CD4-positive, alpha-beta T cell treated with Interleukin-6 at 100 ng/mL for 8 hours (primary cell): ENCODE measurements at places on chromosomes 2 and 18.

GRCh38 chr2:130328710-130329109, 14.0 kb upstream of the IMP4 start:
- no peak for DNase-seq

DNA sequence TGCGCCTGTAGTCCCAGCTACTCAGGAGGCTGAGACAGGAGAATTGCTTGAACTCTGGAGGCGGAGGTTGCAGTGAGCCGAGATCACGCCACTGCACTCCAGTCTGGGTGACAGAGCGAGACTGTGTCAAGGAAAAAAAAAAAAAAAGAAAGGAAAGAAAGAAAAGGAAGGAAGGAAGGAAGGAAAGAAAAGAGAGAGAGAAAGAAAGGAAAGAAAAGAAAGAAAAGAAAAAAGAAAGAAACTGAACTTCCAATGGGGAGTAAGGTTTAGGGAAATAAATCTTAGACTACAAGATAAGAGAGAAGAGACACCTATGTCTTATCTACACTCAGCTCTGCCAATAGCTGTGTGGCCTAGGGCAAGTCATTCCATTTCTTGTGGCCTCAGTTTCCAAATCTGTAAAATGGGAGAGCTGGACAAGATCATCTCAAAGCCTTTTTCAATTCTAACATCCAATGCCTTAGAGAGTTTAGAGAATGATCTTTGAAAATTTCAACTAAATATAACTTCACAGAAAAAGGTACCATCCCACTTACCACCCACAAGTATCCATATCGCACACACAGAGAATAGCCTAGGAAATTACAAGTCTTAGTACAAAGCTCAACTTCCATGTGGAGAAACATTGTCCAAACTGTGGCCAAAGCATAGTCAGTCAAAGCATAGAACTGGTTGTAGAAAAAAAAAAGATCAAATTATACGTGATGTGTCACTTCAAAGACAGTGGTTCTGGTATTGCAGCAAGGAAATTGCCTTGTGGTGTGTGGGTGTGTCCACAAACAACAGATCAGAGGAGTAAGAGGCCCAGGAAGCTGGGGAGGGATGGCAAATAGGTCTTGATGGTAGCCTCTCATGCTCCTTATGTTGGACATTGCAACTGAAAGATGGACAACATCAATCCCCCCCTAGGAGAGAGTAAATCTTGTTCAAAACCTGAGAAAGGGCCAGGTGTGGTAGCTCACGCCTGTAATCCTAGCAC, 42.4 kb downstream of the SLC14A2 start:
- peak; percentile 52 for DNase-seq

GRCh38 chr18:45923138-45923537, 44.0 kb downstream of the EPG5 start:
- no peak for DNase-seq

GRCh38 chr2:234655706-234656105, 158.8 kb upstream of the ARL4C start:
- DNase-seq = no peak

DNA sequence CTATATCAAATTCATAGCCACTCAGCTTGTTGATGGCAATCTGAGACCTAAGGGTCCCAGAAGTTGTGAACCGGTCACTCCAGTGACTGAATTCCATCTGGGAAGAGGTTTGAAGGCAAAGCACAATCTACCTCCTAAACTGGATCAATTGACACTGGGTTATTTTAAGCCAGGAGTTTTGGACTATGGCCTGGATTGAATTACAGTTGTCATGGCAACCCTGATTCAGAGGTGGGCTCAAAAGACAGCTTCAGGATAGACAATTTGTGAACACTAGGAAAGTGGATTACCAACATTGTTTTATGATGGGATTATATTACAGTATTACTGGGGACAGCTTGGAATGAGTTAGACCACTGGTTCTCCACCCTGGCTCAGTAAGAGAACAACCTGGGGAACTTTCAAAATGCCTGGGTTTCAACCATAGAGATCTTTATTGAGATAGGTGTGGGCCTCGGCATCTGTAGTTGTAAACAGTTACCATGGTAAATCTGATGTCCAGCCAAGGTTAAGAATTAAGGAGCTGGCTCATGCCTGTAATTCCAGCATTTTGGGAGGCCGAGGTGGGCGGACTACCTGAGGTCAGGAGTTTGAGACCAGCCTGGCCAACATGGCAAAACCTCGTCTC, 58.8 kb downstream of the MFSD6 start:
- DNase-seq = no peak

DNA sequence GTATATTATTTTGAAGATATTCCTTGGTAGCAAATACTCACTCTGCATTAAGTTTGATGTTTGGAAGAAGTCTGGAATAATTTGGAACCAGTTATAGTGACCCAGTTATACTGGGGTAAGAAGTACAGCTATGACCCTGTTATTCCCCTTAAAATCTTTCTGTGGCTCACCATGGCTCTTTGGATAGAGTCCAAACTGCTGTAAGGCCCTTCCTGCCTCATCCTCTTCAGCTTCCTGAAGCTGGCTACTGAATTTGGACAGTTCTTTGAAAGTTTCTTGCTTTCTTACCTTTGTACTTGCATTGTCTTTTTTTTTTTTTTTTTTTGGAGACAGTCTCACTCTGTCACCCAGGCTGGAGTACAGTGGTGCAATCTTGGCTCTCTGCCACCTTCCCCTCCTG, 85.6 kb downstream of the ABI2 start:
- no peak for DNase-seq

DNA sequence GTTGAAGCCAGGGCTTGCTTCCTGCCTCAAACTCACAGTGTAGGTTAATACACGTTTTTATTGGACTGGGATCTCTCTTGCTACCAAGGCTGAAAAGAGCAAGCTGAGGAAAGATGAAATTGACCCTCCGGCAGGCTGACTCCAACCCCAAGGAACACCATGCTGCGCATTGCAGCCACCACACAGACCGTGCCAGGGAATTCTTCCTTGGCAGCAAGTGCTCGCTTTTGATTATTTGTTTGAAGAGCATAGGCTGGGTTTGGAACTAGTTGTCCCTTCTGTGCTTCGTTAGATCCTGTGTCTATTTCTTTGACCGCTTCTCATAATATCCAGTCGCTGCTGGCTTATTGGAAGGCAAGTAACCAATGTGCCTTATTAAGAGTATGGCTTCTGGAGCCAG, 34.4 kb upstream of the DARS1 start:
- DNase-seq = no peak

DNA sequence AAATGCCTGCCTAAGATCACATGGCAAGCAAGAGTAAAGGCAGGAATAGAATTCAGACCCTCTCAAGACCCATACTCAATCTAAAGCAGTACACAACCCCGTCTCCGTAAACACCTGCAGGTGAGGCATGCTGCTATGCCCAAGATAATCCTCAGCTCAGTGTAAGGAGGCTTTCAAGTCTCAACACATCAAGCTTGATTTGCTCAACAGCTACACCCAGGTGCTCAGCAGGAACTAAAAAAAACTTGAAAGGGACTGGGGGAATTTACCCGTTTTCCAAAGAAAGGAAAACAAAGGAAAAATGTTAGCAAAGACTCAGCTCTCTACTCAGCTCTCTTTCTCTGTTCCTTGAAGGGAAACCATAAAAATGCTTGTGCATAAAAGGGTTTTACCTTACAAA, 301.8 kb downstream of the C1D start:
- no peak for DNase-seq

GRCh38 chr2:96264656-96265348, 995 bp downstream of the TMEM127 start:
- no peak for DNase-seq

GRCh38 chr2:220736778-220737177, 835.3 kb downstream of the EPHA4 start:
- DNase-seq = no peak

DNA sequence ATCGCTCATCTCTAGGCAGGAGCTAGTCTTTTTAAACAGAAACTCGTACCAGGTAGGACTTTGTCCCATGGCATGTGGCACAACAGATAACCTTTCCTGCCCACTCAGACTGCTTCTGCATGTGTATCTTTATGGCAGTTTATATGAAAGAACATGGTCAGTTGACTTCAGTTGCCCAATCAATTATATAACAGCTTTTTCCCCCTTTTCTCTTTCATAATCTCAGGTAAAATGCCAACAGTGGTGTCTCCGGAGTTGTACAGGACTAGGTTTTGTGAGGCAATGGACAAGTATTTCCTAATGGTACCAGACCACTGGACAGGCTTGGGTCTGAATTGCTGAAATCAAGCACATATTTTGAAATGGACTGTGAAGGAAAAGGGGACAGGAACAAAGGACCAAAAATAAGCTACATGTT, 51.6 kb upstream of the PTH2R start:
- DNase-seq = no peak

DNA sequence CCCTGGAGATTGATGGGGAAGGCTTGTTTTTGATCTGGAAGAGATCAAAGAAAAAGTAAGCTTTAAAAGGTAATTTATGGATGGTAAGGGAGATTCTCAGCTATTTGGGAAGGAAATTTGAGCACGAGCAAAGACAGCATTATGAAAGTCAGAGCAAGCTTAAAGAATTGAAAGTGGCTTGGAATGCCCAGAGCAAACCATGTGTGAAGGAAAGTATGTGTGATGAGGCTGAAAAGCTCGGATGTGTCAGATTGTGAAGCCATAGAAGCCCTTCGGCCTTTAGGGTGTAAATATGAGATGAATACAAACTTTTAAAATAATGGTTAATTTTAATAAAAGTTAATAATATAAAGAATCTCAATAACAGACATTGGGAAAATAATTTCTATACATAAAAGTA, 377.4 kb upstream of the DSEL start:
- no peak for DNase-seq

- no peak for DNase-seq
These were observed 4.0 kb downstream of the SNORC start for GRCh38 chr2:232873909-232874641.

GRCh38 chr2:178244777-178245176, 50.5 kb downstream of the OSBPL6 start:
- DNase-seq = no peak

- no peak for DNase-seq
These were observed 196.3 kb downstream of the MREG start for GRCh38 chr2:215817046-215817445.

DNA sequence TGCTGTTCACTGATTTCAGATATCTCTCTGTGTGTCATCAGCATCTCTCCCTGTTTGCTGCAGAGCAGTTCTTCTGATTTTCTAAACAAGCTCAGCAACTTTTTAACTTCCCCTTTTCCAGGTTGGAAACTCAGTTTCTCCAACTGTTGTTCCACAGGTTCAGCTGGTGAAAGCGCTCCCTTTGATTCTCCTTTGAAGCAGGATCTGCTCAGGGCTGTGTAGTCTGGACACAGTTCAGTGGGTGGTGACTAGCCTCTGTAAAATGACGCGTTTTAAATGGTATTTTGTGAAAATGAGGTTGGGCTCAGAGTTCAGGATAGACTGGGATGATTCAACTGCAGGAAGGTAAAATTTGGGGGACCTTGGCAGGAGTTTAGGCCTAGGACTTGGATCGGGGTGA, 106.3 kb downstream of the TRIM43 start:
- DNase-seq = no peak

GRCh38 chr2:222797261-222797660, 63.6 kb upstream of the ACSL3 start:
- no peak for DNase-seq

DNA sequence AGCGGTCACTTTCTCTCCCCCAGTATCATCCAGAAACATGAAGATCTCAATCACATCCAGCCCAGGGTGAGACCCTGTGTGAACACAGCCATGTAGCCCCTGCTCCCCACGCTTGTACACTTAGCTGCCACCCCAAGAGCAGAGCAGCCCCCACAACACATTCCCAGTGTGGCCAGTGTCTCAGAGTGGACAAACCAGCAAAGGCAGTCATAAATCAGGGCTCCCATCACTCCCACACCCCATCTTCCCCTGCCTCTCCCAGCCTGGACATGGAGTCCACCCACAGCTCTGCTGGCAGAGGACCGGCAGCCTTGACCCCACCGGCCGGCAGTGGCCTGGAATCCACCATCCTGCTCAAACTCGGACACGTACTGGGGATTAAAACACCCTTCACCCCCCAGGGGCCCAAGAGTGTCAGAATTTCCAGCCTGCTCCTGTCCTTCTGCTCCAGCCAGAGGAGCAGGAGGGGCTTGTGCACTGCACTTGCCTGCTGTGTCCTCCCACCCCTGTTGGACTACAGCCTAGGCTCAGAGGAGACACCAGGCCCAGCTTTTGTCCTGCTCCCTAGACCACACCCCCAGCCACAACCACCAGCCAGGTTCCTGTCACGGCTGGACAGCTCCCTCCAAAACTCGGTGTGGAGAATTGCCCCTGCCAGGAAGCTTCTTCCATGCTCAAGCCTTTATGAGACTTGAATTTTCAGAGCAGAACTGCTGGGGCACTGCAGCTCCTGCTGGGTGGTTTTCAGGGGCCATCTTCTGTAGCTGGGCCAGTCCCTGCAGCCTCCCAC, 206.1 kb downstream of the SMAD2 start:
- DNase-seq = no peak

GRCh38 chr18:60925892-60926291, 407.3 kb upstream of the CDH20 start:
- DNase-seq = no peak

DNA sequence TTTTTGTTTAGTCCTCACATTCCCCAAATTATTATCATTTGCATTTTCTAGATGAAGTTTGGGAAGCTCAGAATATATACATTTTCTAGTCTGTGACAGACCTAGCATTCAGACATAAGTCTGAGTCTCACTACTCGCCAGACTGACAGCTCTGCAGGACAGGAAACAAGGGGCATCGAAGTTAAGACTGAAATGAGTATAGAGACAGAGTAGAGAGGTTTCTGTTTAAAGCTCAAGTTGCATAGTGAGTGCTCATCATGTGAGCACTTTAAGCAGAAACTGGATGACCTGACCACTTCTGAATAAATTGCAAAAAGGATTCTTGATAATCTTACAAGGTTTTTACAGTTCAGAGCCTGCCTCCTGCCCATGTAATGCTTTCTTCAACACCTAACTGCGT, 1.1 kb downstream of the HADHB start:
- DNase-seq = no peak

DNA sequence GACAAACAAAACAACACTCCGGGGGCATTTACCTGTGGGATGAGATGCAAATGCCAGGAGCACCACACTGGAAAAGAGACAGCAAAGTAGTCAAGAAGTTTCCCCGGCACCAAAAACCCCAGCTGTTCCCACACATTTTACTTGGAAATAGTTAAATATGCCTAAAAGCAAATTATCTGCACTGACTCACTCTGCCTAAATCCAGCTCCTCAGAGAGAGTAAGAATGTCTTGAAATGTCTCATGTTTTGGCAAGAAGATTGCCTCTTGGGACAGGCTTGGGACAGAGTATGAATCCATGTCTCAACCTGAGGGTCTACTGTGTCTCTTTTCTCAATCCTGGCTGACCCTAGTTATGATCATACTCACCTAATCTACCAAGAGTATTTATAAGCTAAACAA, 87.5 kb upstream of the RIOK3 start:
- no peak for DNase-seq

- DNase-seq = no peak
These were observed 2.1 kb downstream of the SERPINB8 start for GRCh38 chr18:63972002-63972376.

- no peak for DNase-seq
These were observed 53.5 kb upstream of the ASAP2 start for GRCh38 chr2:9152975-9153642.

GRCh38 chr2:145124085-145124484, 604.2 kb upstream of the ZEB2 start:
- no peak for DNase-seq

GRCh38 chr2:111049792-111050640, 70.7 kb upstream of the BCL2L11 start:
- DNase-seq = no peak

GRCh38 chr2:188607501-188607900, 315.8 kb downstream of the GULP1 start:
- no peak for DNase-seq
